Neural crest cell (in vitro differentiated cells): ENCODE measurements at places on chromosomes 6 and 20. TPM values are rescaled to one million over a fixed set of nuclear protein-coding genes. Genes with fewer than 3 reads are reported as not detected.

CALHM4 gene
- not detected in 2 replicates for total RNA-seq

OR2B3 gene
- not detected in 2 replicates for total RNA-seq

PDE7B gene
- total RNA-seq: 0.58 and 0.61 TPM in 2 replicates

GRCh38 chr6:44527181-44527580, 139.7 kb downstream of the CDC5L start:
- DNase-seq: no peak

DNA sequence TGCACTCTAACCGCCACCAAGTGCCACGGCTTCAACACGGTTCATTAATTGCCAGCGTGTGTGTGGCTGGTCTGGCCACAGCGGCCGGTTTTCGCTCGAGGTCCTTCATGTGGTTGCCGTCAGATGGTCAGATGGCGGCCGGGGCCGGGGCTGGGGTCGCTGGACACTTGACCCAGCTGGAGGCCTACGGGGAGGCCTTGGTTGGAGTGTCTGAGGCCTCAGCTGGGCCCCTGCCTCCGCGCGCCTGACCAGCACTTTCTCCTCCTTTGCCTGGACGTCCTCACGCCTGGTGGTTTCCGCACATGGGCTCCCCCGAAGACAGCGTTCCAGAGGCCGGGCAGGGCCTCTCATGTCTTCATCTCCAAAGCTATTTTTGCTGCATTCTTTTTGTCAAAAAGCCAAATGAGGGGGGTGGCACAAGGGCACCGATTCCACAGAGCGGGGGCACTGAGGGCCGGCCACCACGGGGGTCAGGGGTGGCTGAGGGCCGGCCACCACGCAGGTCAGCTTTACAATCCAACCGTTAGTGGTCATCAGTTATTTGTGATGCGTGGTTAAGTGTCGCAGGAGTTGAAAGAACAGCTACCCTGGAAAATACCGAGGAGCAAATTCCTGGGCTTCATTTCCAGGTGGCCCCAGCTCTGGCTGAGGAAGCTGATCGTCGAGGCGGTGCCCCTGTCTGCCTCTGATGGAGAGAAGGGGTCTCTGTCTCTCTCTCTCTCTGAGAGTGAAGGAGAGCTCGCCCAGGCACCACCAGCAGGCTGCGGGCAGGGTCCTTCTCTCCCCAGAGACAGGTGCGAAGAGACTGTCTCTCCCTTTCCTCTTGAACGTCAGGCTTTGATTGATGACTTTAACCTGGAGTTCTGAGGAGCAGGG, 50.5 kb upstream of the FRMD1 start:
- no peak for DNase-seq

- no peak for DNase-seq
These were observed 48.9 kb upstream of the OLIG3 start for GRCh38 chr6:137543114-137543513.

- no peak for DNase-seq
These were observed 314.3 kb downstream of the EPHA7 start for GRCh38 chr6:93105017-93105416.

- no peak for DNase-seq
These were observed 4.3 kb downstream of the OR2J3 start for GRCh38 chr6:29112135-29112534.

DNA sequence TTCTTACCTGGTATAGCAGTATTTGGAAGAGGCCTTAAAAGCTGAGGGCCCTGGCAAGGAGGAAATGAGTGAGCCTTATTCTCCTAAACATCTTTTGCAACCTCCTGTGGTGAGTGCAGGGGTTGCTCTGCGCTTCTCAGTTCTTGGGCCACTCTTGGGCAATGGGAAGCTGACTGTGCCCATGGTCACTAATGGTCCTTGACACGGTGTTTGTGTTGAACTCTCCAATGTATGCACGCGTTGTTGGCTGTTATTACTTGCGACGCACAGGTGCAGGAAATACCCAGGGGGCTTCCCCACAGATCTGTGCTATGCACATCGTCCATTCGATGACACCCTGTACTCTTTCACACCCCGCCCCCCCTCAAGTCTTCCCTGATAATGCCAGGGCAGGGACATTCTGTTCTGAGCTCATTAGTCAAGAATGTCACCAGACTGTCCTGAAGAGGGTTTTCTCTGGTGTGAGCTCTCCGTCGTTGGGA, 79.7 kb downstream of the EDN1 start:
- no peak for DNase-seq

DNA sequence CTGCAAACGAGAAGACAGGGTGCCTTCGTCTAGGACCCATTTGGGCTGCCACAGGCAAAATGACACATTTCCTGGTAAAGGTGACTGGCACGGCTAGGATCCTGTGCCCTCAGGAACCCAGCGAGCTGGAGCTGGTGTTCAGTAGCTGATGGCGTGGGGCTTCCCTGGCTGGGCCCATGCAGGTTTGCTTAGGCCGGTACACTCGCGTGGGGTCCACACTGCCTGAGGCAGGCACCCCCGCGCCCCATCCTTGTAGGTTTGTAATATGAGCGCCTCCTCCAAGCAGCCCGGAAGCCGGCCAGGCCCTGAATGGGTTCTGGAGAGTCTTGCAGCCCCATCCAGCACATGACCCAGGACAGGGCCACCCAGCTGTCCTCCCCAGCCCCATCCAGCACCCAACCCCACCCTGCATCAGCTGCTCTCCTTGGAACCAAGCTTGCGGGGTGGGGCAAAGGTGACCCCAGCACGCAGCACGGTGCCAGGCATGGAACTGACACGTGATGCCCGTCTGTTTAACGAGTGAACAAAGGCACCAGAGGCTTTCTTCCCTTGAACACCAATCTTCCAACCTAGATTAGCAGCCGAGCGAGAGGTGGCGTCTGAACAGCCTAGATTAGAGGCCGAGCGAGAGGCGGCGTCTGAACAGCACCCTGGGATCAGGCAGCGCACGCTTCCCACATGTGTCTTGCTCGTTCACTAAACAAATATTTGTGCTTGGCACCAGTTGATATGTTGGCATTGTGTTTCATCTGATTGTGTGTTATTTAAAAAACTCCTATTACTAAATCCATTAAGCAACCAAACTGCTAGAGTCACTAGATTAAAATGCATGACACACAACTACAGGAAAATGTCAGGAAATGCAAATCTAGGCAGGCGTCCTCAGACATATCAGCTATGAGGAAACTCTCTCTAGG, 112.1 kb downstream of the DLL1 start:
- no peak for DNase-seq

DNA sequence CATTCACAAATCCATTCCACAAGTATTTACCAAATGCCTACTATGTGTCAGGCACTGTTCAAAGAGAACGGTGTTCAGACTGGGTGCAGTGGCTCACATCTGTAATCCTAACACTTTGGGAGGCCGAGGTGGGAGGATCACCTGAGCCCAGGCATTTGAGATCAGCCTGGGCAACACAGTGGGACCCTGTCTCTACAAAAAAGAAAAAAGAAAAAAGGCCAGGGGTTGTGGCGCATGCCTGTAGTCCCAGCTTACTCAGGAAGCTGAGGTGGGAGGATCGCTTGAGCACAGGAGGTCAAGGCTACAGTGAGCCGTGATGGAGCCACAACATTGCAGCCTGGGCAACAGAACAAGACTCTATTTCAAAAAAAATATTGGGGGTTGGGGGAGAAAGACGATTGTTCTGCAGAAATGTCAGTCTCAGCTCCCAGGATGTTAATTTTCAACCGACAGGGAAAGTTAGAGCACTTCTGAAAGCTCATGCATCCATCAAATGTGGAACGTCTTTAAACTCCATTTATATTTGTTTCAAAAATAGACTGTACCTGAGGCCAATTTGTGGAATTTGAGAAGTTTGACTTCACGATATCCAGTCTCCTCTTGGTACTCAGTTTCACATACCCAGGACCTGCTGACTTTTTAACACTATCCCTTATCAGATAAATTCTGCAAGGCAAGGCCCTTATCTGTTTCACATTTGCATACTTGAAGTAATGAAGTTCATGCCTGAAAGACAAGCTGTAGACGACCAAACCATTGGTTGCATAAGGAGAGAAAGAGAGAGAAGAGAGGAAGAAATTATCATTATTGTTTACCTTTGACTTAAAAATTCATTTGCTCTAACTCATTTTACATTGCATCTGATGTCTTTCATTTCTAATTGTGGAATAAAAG, 14.8 kb upstream of the BTN3A2 start:
- no peak for DNase-seq
